Midbrain (tissue), 1 donor: ENCODE measurements at places on chromosomes 4 and X.

DNA sequence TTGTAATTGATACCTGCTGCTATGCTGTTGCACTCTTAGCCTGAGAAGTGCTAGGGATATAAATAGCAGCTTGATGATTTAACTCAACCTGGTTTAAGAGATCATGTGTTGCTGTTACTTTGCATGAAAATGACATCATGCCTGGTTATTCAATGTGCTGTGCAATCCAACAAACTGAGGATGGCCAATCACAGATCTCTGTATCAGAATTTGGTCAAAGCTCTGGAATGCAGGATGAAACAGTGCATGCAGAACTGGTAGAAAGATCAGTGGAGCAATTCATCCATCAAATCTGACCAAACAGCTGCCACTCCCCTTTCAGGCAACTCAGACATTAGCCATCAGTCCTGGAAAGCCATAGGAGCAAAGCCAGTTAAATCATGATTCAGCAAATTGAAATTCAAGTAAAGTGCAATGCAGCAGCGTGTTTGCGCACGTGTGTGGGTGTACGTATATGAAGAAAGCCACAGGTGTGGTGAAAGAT lies 160.3 kb upstream of the RASGEF1B start:
- no peak for DNase-seq

DNA sequence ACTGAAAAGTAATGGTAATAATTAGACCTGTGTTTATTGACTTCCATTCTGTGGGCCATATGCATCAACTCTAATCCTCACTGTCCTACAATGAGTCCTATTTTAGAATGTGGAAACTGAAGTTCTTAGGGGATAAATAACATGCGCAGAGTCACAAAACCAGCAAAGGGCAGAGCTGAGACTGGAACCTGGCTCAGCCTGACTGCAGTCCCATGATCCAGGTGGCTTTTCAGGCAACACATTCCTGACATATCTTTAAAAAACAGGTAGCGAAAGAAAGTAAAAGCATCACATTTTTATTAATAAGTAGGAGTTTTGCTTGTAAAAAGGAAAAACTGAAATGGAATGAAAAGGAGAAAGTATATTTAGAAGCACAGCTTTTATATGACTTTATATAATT lies 34.7 kb upstream of the PRSS48 start:
- DNase-seq: no peak

GRCh38 chr4:109701566-109702410 lies 1.5 kb downstream of the CASP6 start:
- DNase-seq: no peak

DNA sequence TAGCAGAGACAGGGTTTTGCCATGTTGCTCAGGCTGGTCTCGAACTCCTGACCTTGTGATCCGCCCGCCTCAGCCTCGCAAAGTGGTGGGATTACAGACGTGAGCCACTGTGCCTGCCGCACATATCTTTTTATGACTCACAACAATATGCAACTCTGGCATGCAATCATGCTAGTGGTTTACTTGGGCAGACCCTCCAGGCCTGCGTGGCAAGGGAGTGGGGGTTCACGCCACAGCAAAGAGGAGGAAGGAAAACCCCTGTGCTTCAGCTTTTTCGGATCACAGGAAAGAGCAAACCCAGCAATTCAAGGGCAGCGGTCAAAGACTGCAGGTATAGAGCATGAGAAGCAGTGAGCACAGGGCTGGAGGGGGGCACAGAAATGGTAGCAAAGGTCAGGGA lies 48.3 kb upstream of the CD99 start:
- no peak for DNase-seq

- no peak for DNase-seq
Observed at GRCh38 chr4:58475097-58475496, 1364.9 kb upstream of the IGFBP7 start.

GRCh38 chrX:41720125-41720779 lies 3.7 kb upstream of the GPR82 start:
- DNase-seq: no peak

GRCh38 chrX:20594985-20595384 lies 328.3 kb upstream of the RPS6KA3 start:
- no peak for DNase-seq

DNA sequence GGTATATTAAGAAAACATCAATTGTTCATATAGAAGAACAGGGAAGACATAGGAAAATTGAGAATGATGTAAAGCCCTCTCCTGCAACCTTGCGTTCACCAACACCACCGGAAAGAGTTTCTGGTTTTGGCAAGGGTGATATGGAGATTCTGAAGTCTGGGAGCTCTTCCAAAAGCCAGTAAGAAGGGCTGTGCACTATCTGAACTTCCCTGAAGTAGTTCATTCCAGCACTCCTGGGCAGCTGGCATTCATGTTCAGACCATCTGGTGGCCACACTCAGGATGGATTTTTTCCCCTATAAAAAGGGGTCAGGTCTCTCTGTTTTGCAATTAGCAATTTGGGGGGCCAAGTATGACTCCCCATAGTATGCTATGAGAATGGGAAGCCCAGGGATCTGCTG lies 15.4 kb upstream of the TLR2 start:
- DNase-seq: no peak

GRCh38 chr4:107740381-107740780 lies 20.3 kb upstream of the PAPSS1 start:
- no peak for DNase-seq

DNA sequence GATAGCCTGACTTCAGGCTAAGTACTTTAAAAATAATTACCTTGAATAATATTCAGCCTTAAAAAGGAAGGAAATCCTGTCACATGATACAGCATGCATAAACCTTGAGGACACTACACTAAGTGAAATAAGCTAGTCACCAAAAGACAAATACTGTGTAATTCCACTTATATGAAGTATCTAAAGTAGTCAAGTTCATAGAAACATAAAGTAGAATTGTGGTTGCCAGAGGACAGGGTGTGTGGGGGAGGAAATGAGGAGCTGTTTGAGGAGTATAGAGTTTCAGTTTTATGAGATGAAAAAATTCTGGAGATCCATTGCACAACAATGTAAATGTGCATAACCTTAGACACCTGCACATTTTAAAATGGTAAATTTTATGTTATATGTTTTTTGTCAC lies 5.6 kb upstream of the STPG2 start:
- DNase-seq: no peak

DNA sequence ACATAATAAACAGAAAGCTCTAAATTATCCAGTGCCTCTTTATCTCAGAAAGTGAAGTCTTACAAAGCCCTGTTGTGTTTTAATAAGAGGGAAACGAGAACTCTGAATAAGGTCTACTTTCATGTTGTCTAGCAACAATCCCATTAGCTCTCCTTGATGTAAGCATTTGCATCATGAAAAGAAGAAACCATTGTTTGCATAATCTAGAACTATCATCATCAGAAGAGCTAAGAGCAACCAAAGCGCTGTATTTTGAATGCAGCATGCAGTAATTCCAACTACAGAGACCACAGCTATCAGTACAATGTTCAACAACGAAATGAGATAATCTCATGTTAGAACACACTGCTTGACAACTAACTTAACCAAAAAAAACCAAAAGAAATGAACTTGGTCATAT lies 257.1 kb downstream of the CAMK2D start:
- no peak for DNase-seq

DNA sequence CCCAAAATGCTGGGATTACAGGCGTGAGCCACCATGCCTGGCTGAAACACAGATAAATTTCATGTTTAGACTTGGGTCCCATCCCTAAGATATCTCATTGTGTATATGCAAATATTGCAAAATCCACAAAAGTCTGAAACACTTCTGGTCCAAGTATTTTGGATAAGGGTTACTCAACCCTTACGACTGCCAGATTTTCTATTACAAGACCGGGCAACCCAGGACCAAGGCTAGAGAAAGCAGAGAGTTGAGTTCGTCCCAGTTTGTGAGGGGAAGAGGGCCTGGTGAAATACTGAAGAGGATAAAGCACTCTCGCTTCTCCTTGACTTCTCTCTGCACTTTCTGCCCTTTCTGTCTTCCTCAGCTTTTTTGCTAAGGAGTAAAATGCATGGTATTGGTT lies 34.5 kb downstream of the ZFX start:
- DNase-seq: no peak
